ENCODE measurements at places on chromosomes 5 and 9.

- DNase-seq = no peak
Measured at GRCh38 chr5:8695902-8696845, 827.2 kb downstream of the MTRR start.

GRCh38 chr5:118905196-118905595, 83.2 kb downstream of the DTWD2 start:
- DNase-seq = no peak

DNA sequence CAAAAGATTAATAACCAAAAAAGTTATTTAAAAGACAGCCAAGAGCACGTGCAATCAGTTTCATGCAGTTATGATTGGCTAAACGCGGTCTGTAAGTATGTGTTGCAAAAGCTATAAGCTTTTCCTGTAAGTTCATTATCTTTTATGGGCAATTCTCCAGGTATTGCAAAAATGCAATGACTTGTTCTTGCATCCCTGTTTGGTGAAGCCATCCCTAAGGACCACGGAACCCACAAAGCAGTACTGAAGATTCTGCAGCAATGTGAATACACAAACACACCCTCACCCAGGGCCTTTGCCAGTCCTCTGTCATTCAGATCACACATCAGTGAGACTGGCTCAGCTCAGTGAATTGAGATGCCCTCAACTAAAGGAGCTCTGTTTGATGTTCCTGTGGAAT, 11.4 kb downstream of the GCNT4 start:
- DNase-seq = no peak

DNA sequence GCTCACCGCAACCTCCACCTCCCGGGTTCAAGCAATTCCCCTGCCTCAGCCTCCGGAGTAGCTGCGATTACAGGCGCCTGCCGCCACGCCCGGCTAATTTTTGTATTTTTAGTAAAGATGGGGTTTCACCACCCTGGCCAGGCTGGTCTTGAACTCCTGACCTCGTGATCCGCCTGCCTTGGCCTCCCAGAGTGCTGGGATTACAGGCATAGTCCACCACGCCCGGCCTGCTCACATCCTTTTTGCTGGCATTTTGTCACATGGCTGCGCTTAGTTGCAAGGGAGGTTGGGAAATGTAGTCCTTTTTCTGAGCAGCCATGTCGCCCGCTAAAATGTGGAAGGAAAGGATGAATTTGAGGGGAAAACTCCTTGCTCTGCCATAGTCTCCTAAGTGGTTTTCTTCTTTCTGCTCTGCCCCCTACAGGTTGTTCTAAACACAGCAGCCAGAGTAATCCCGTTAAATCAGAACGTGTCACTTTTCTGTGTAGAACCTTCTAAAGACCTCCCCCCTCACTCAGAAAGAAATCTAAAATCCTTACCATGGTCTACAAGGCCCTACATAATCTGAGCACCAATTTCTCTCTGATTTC, 57.8 kb upstream of the HSPA9 start:
- DNase-seq = no peak

DNA sequence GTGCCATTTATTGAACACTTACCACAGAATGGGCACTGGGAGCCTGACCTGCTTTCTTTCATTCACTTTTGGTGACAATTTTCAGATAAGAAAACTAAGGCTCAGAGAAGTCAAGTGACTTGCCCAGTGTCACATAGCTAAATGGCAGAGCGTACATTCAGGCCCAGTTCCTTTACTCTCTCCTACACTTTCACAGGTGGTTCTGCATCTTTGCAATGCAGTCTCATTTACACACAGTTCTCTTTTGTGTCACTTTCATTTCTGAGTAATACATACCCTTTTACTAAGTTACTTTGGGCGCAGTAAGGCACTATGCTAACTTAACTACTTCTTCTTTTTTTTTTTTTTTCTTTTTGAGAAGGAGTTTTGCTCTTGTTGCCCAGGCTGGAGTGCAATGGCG, 8.3 kb downstream of the NFIL3 start:
- no peak for DNase-seq

GRCh38 chr9:107566611-107567061, 77.1 kb upstream of the KLF4 start:
- DNase-seq = no peak

DNA sequence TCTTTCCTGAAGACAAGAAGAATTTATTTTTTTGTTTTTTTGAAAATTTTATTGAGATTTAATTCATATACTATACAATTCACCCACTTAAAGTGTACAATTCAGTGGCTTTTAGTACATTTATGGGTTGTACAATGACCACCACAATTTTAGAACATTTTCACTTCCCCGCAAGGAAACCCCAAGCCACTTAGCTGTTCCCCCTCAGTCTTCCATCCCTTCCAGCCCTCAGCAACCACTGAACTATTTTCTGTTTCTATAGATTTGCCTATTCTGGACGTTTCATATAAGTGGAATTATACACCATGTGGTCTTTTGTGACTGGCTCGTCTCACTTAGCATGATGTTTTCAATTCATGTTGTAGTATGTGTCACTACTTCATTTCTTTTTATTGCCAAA, 28.0 kb downstream of the DNAI1 start:
- no peak for DNase-seq

- no peak for DNase-seq
Measured at GRCh38 chr9:98401140-98402018, 145.9 kb upstream of the TBC1D2 start.

DNA sequence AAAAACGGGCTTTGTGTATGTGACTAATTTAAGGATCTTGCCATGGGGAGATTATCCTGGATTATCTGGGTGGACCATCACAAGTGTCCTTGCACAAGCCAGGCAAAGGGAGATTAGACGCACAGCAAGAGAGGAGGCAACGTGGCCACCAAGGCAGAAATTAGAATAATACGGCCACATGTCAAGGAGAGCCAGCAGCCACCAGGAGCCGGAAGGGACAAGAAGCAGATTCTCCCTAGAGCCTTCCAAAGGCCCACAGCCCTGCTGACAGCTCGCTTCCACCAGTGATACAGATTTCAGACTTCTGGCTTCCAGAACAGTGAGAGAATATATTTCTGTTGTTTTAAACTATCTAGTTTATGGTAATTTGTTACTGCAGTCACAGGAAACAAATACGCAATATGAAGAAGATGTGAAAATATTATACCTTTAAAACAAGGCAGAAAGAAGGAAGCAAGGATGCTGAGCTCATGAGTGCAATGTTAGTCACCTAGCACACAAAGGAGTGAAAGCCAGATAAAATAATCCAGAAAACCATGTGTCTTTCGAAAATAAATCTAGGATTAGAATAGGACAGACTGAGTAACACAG, 28.7 kb upstream of the F2RL1 start:
- DNase-seq = no peak

- DNase-seq = no peak
Measured at GRCh38 chr9:133835262-133835901, 97.2 kb upstream of the SARDH start.

DNA sequence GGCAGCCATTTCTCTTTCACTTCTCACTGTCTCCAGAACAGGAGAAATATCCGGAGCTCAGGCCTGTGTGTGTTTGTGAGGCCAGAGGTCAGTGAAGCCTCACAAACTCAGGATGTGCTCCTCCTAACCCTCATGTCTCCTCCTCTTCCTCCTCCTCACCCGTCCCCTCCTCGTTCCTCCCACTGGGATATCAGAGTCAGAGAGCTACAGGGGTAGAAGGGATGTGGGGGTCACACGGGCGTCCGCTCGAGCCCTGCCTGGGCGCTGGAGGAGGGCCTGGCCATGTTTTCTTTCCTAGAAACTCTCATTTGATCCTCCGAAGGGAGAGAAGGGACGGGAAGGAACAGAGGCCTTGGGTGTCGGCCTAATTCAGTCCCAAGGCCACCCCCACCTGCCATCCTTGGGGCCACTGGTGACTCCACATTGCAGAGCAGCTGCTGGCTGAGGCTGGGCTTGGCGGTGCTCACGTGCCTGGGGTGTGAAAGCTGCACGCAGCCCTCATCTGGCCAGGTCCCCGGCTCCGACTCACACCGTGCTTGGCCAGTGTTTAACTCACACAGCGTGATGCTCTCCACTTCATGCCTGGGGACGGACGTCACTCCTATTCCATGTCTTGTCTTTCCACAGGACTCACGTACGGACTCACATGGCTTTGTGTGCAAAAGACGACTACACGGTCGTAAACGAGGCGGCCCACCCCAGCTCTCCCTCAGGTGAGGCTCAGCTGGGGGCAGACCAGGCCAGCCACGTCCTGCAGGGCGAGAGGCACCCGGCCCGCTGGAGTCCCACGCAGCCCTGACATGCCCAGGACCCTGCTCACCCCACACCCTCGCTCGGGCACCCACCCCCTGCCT, 22.6 kb upstream of the SLC6A19 start:
- DNase-seq = no peak

GRCh38 chr9:14245901-14246525, 67.9 kb downstream of the NFIB start:
- DNase-seq = no peak

GRCh38 chr5:16934677-16935153, 1.4 kb downstream of the MYO10 start:
- no peak for DNase-seq

DNA sequence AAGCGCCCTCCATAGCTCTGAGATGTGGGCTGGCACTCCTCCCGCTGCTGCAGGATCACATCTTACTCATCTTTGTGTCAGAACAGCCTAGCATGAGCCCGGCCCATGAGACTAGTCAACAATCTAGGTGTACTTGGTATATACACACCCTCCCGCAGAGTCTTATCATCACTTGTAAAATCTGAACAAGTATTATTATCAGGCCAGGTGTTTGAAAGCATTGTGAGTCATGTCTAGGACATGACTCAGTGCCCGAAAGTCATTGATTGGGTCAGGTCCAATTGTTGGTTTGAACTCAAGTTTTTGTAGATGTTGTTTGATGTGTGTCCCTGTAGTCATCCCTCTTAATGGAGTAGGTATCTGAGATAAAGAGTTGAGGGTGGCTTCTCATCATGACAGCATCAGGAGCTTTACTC, 108.7 kb downstream of the CFAP90 start:
- no peak for DNase-seq

DNA sequence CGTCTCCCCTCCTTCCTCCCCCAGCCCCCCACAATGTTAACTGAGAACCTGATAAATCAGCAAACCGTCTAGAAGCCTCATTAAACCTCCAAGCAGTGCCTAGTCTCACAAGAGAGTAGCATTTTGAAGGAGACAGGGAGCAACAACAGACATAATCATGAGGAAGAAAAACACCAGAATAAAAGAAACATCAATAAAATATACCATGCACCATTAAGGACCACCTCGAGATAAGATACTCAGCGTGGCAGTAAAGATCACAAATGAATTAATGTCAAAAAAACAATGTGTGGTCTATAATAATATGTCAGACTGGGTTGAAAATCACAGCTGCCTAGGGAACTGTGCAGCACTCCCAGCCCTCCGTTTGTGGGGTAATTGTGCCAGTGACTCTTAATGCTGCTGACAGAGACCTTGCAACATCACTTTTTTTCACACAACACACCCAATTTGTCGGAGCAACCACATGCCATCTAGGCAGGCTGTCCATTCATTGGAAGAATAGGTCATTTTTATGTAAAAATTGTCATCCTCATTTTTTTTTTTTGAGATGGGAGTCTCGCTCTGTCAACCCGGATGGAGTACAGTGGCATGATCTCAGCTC, 450.8 kb upstream of the WWC1 start:
- no peak for DNase-seq

DNA sequence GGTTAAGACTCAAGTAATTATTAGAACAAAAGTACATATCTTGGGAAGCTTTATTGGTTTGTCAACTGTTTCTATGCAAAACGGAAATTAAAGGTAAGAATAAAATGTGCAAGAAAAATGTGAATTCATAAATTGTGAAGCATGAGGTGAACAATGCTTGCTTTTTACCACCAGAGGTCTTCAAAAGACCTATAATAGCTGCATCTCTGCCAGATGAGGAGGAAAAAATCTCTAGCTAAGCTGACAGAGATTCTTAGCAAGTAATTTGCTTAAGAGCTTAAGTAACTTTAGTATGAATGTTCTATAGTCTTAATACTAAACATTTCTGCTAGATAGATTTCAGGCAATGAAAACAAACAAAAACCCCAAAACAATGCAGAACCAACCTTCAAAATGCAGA, 54.1 kb downstream of the MRPS30 start:
- DNase-seq = no peak

DNA sequence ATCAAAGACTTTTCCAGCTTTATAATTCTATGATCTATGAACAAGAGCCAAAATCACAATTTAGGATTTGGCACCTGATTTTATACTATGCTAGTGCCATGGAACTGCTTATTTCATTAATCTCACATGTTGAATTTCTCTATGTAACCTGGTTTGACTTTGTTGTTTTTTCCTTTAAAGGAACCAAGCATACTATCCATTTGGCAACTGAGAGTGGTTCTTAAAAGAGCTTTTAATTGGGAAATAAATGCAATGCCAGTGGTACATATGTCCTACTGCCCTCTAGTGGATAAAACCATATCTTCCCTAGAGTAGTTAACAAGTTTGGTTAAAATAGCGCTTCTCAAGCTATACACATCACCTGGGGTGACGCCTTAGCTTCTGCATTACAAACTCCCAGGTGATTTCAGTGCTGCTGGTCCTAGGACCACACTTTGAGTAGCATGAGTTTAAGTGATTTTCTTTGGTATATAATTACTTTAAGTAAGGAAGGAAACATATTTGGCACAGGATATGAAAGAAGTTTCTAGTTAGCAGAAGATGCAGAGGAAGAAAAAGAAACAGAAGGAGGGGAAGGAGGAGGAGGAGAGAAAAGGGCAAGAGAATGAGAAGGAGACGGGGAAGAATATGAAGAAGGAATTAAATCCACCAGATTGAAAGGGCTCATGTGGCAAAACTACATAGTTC, 56.8 kb downstream of the FGF10 start:
- no peak for DNase-seq

DNA sequence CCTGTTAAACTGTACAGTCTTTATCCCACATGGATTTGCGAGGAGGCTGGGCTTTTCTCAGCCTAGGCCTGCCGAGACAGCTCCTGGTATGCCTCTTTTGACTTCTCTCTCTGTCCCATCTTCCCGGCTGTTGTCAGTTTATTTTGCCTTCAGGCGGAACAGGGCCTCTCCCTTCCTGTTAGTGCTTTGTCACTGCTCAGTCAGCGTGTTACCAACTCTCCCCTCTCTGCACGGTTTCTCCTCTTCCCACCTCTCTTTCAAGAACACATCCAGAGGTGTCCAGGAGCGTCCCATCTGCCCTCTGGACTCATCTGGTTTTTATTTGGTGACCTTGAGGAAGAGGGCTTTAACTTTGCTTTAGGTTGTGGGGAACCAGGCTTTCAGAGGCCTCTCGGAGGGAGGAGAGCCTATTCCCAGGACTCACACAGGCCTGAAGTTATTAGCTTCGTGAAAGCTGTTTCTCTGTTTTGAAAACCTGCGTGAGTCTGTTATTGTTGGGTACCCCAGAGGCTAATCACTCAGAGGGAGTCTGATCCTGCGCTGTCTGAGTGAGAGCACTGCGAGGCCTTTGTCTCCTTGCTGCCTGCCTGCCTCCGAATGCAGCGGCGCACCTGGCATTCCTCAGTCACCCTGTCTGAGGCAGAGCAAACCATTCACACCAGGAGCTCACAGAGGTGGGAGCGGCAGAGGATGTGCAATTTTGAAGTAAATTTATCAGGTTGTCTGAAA, 234.4 kb upstream of the MPDZ start:
- DNase-seq = no peak

GRCh38 chr5:139156814-139157213, 41.4 kb downstream of the SIL1 start:
- DNase-seq = no peak

Measured in hypothalamus (tissue), 51 donors.